K562 (cell line): ENCODE measurements at places on chromosomes 5 and 9.

DNA sequence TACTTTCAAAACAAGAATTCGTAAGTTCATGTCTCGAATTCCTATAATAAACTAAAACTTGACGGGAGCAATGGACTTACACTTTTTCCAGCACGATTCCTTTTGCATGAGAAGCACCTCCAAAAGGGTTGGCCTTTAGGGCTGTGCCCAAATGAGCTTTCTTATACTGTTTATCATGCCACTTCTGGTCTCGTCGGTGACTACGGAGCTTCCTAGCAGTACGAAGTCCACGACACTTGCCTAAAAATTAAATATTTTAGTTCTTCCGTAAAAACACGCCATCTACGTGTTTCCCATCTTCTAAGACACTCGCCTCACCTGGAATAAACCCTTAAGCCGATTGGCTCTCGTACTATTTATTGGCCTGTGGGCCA lies 554 bp downstream of the RPS23 start:
- DNase-seq, result no peak

- no peak for DNase-seq
Measured at GRCh38 chr5:60993425-60993824, 48.4 kb downstream of the NDUFAF2 start.

GRCh38 chr5:32508806-32509805 lies 64.6 kb upstream of the ZFR start:
- no peak for DNase-seq

DNA sequence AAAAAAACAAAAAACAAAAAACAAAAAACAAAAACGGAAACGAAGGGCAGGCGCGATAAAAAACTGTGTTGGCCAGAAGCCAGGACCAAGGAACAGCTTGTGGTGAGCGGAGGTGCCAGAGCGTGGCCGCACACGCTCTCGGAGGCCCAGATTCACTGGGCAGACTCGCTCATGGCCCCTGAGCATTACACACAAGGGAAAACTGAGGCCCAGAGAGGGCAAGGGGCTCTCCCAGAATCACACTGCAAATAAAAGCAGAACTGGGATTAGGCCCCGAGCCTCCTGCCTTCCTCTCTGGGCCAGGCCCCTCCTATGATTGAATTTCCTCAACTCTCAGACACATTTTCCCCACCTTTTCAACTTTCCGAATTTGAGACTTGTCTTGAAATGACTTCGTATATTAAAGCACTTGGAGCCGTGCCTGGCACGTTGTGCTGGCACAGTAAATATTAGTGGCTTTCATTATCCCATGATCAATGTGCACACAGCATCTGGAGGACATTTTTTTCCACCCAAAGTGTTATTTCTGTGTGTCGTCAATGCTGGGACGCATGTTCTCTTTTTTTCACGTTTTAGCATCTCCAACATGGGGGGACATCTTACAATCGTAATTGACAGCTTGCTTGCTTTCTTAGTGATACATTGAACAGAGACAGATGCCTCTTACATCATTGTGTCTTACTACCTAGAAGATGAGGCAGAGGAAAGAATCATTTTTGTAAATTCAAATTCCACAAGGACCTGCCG lies 7.4 kb downstream of the FIBCD1 start:
- DNase-seq, result peak; percentile 66

DNA sequence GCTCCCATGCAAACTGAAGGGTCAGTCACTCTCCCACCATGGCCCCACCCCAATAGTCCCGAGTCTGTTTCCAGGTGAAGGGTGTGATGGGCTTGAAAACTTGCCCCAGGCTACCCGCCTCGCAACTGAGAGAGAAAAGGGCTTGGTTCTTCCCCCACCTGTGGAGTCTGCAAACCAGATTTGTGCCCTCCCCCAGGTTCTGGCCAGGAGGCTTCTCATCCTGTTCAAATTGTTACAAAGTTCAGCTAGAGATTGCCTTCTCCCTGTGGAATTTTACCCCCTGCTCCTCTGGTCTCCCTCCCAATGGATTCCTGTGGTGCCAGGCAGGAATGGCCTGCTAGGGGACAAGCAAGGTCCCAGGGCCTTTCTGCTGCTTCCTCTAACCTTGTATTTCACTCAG lies 93.1 kb upstream of the ACO1 start:
- no peak for DNase-seq

- DNase-seq, result peak; percentile 73
Measured at GRCh38 chr5:142852416-142853198, 82.4 kb downstream of the ARHGAP26 start.

DNA sequence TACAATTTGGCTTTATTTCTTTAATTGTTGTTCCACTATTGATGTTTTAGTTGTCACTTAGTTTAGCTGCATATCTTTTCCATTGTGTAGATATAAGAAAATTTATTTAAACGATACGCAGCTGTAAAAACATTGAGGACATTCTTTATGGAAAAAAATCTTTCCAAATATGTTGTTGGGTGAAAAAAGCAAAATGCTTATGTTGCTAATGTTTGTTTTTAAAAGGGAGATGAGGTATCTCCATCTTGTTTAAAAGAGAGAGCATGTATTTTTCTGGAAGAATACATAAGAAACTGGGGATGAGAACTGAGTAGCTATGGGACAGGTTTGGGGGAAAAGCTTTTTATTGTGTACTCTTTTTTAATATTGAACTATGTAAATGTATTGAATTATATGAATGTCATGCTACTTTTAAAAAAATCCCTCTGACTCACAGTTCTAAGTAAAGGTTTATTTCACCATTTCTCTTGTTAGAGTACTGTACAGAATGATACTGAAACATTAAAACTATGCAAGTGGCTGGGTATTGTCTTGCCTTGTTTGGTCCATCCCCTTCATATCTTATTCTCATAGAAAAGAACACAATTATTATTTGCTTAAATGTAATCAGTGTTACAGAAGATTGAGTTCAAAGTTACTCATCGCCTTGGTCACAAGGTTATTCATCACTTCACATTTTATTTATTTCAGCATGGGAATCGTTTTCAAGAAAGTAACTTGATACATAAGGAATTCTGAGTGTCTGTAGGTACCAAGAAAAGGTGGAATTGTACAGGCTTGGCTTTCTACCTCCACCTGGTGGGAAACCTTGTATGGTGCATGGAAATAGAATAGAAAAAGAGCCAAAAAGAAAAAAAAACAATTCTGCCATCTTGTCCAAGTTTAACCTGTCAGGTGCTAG lies 85.8 kb downstream of the RIC1 start:
- peak; percentile 17 for DNase-seq

DNA sequence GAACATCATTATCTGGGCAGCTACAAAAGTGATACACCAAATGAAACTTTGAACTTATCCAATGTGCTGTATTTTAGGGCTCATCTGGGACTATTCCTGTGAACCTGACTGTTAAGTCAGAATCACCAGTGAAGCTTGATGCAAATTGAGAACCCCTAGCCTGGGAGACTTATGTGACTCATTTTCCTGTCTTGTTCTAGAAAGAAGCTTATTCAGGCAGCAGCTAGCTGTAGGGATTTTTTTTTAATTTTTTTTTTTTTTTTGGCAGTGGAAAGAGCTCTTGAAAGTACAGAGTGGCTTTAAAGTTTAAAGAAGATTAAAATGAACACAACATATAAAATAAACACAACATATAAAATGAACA lies 81.1 kb upstream of the TNFAIP8 start:
- no peak for DNase-seq

DNA sequence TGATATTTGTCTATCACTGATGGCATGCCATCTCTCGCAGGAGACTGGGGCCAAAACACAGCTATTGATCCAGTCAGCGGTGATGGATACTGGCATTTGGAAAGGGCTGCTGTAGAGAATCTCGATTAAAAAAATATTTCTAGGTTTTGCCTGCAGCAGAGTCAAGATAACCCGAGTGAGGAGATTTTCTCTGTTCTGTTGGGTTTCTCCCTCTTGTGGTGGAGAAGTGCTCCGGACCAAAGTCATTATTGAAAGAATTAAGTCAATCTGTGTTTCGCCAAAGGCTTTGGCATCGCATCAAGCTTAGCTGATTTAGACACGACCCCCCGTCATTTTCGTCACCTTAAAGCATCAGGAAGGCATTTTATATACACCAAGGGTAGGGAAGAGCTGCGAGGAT lies 97.1 kb upstream of the IRX2 start:
- DNase-seq, result no peak

DNA sequence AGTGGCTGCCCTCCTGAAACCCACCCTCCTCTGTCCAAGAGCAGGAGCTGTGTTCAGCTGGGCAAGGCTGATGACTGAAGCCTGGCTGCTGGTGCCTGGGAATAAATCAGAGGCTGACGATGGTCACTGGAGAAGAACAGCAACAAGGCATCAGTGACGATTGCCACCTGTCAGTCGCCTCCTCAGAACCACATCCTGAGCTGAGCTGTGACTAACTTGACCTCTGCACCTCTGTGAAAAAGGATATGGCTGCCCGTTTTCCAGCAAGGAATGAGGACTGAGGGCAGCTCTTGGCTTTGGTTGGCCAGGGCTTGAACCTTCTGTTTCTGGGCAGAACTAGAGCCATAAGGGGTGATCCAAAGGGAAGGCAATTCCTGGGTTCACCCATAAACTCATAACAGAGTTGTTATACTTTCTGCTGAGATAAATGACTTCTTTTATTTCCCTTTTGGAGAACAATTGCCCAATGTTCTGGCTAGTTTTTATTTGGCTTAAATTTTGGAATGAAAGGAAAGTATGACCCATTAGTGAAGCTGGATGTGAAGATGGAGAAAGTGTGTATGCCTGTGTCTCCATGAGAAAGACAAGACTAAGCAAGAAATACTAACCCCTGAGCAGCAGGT lies 40.1 kb downstream of the TRIP13 start:
- DNase-seq, result no peak

DNA sequence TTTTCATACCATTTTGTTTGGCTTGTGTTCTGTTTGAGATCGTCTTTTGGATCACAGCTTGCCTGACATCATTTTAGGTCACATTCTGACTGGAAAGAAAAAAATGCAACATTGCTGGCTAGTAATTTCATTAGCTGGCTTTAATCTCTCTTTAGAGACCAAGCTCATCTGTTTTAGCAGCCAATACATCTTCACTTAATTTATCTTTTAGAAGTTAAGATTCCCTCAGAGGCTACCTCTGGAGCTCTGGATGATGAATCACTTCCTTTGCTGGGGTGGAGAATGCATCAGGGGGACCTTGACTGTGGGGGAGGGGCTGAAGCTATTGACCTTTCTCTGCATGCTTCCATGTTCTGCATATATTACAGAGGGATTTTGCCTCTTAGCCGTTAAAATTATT lies 181.5 kb upstream of the OTULINL start:
- DNase-seq, result no peak

GRCh38 chr5:171263181-171263580 lies 45.9 kb upstream of the TLX3 start:
- DNase-seq, result no peak
